ENCODE measurements at places on chromosomes 1 and 21.

DNA sequence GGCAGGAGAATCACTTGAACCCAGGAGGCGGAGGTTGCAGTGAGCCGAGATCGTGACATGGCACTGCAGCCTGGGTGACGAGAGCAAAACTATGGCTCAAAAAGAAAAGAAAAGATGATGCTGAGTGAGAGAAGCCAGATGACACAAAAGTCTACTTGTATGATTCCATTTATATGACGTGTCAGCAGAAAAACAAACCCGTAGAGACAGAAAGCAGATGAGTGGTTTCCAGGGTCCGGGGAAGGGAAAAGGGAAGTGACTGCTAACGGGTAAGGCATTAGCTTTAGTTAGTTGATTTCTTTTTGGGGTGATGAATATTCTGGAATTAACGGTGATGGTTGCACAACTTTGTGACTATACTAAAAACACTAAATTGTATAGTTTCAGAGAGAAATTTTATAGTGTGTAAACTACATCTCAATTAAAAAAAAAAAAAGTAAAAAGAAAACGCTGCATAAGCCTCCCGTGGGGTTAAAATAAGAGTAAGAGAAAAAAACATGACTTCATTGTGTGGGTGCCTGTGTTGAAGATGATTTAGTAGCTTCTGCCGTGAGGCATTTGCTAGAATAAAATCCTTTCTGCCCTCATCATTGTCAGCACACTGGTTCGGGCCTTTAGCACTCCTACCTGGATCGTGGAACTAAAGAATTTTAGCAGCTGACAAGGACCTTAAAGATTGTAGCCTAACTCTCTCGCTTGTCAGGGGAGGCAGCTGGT lies 24.7 kb upstream of the ATP5PO start:
- peaks cover 7% of the 10 kb centered on the region for H3K4me1 ChIP-seq
- H3K27me3 ChIP-seq, result no peaks in the 10 kb centered on the region
- H3K36me3 ChIP-seq, result no peaks in the 10 kb centered on the region
- peak overlapping the region; percentile 51 for H3K27ac ChIP-seq
- H3K4me3 ChIP-seq, result no peak overlapping the region
- no peak for DNase-seq

DNA sequence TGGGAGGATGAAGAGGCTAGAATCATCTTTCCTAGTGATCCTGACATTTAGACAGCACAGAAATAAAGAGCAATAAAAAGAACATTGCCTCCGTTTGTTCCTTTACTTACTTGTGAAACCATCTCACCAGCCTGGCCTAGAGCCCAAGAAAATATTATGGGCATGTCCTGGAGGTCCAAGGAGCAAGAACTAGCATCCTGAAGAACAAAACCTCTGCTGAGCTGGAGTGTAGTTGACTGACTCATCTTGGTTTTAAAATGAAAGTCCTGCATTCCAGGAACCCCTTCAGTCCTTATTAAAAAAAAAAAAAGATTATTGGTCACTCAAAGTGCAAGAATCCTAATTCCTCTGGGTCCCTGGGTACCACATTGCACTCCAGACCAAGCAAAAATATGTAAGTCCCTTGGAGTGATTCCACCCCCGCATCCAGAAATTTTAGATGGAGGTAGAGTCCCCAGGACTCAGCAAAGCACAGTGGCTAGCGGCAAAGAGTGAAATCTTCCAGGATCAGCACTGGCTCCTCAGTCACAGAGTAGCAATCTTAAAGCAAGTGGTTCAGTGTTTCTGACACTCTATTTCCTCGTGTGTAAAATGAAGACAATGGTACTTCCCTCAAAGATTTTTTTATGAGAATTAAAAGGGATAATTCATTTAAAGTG lies 7.0 kb downstream of the SMCP start:
- H3K36me3 ChIP-seq, result no peaks in the 10 kb centered on the region
- H3K4me1 ChIP-seq, result no peaks in the 10 kb centered on the region
- DNase-seq, result no peak
- no peak overlapping the region for H3K4me3 ChIP-seq

GRCh38 chr1:77565321-77565720 lies 117.1 kb downstream of the ZZZ3 start:
- no peak overlapping the region for H3K4me3 ChIP-seq
- DNase-seq, result no peak
- H3K36me3 ChIP-seq, result peaks cover 46% of the 10 kb centered on the region
- no peaks in the 10 kb centered on the region for H3K4me1 ChIP-seq
- no peaks in the 10 kb centered on the region for H3K27me3 ChIP-seq
- H3K27ac ChIP-seq, result no peak overlapping the region

DNA sequence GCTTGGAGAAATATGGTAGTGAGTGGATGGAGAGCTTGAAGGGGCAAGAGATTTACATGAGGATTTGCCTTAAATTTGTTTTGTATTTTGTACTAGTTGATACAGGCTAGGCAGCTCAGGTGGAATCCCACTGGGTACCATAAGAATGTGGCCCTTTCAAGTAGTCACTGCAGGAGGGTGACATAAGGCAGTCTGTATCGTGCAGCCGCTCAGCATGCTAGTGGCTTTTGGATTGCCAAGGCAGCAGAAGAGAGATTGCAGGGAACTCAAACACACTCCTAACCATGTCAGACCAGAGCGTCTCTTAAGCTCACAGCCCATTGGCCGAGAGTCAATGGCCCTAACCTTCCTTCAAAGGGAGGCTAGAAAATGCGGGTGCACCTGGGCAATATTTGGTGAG lies 420.0 kb downstream of the ADGRL2 start:
- no peak overlapping the region for H3K4me3 ChIP-seq
- no peaks in the 10 kb centered on the region for H3K27me3 ChIP-seq
- no peaks in the 10 kb centered on the region for H3K36me3 ChIP-seq
- H3K27ac ChIP-seq, result no peak overlapping the region
- DNase-seq, result no peak

DNA sequence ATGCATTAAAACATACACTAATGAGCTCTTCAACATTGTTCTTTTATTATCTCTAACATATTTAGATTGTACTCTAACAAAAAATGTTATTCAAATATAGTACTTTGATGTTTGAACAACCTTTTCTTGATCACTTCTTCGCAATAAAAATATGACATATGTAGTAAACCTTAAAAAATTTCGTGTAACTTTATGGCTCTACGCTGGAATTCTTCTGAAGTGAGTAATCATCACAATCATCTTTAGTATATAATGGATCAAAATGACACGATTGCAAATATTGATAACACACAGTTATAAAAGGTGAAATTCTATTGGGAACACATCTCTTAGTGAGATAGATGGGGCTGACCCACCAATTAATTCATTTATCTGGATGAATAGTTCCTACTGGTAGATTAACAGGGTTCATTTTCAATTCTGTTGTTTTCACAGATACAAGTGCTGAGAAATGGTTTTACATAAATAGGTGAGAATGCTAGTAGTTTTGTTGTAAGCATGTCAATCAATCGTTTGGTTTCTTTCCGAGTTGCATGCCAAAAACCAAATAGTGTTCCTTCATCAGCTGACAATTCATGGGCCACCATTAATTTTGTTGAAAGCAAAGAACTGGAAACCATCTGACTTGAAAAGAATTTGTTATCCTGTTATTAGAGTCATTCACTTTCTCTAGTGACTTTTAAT lies 1.5 kb upstream of the ZMPSTE24 start:
- peaks cover 11% of the 10 kb centered on the region for H3K36me3 ChIP-seq
- peaks cover 6% of the 10 kb centered on the region for H3K4me1 ChIP-seq
- H3K27me3 ChIP-seq, result no peaks in the 10 kb centered on the region
- no peak for DNase-seq
- H3K4me3 ChIP-seq, result peak overlapping the region; percentile 62

- H3K27me3 ChIP-seq, result no peaks in the 10 kb centered on the region
- H3K4me3 ChIP-seq, result no peak overlapping the region
- no peaks in the 10 kb centered on the region for H3K4me1 ChIP-seq
- no peak overlapping the region for H3K27ac ChIP-seq
- no peaks in the 10 kb centered on the region for H3K36me3 ChIP-seq
These were observed 32.6 kb downstream of the TMEM200B start for GRCh38 chr1:29090937-29091618.

DNA sequence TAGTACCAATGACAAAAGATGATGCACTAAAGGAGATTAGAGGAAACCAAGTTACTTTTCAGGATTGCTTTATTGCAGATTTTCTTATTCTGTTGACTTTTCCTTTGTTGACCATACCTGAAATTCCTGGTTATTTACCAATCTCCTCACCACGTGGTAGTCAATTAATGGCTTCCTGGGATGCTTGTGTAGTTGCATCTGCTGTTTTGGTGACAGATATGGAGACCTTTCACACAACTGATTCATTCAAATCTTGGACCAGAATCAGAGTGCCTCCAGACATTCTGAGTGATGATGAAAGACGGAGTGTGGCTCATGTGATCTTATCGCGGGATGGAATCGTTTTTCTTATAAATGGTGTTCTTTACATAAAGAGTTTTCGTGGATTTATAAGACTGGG lies 91.3 kb downstream of the CATSPERE start:
- no peak overlapping the region for H3K4me3 ChIP-seq
- DNase-seq, result no peak
- H3K27me3 ChIP-seq, result no peaks in the 10 kb centered on the region
- no peak overlapping the region for H3K27ac ChIP-seq
- no peaks in the 10 kb centered on the region for H3K36me3 ChIP-seq
- no peaks in the 10 kb centered on the region for H3K4me1 ChIP-seq

DNA sequence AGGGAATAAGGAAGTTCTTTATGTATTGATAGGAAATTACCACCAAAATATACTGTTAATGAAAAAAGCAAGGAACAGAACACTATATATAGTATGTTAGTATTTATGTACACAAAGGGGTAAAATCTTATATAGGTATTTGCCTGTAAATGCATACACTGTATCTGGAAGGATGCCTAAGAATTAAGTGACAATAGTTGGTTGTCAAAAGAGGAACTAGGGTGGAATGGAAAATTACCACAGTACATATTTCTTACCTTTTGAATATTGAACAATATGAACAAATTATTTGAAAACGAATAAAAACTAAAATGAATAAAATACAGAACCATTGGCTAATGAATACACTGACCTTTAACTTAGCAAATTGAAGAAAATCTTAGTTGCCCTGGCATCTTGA lies 13.6 kb downstream of the ARPC5 start:
- DNase-seq, result no peak
- peaks cover 9% of the 10 kb centered on the region for H3K4me1 ChIP-seq
- no peak overlapping the region for H3K27ac ChIP-seq
- no peaks in the 10 kb centered on the region for H3K36me3 ChIP-seq

DNA sequence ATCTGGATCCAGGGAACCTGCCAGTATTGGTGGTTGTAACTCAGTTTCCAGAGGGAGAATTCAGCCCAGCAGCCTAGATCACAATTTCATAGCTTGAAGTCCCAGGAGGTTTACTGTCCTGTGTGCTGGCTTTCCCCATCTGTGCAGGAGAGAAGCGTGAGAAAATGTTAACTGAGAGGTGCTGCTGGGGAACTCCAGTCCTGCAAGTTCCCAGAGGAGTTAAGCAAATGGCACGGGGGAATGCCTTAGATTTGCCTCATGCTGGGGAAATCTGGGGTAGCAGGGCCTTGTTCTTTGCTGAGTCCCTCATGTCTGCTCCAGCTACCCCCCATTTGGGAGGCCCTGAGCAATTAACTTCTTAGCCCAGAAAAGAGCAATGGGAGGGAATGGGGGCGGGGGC lies 25.1 kb upstream of the SLAMF6 start:
- no peak overlapping the region for H3K4me3 ChIP-seq
- no peaks in the 10 kb centered on the region for H3K36me3 ChIP-seq
- no peak overlapping the region for H3K27ac ChIP-seq
- no peaks in the 10 kb centered on the region for H3K27me3 ChIP-seq

- no peaks in the 10 kb centered on the region for H3K4me1 ChIP-seq
- no peaks in the 10 kb centered on the region for H3K36me3 ChIP-seq
- no peaks in the 10 kb centered on the region for H3K27me3 ChIP-seq
- H3K27ac ChIP-seq, result no peak overlapping the region
- no peak for DNase-seq
These were observed 23.4 kb upstream of the BRDT start for GRCh38 chr1:91925644-91926435.

- H3K4me1 ChIP-seq, result peaks cover 22% of the 10 kb centered on the region
- no peak overlapping the region for H3K4me3 ChIP-seq
- no peak for DNase-seq
- no peaks in the 10 kb centered on the region for H3K36me3 ChIP-seq
- H3K27me3 ChIP-seq, result no peaks in the 10 kb centered on the region
- H3K27ac ChIP-seq, result peak overlapping the region; percentile 81
These were observed 17.5 kb upstream of the CLDN8 start for GRCh38 chr21:30233228-30234020.

- no peak overlapping the region for H3K4me3 ChIP-seq
- no peaks in the 10 kb centered on the region for H3K36me3 ChIP-seq
- H3K27ac ChIP-seq, result no peak overlapping the region
These were observed 426.8 kb downstream of the ADGRL2 start for GRCh38 chr1:82227306-82228095.

GRCh38 chr1:109197158-109198042 lies 16.3 kb upstream of the SARS1 start:
- no peaks in the 10 kb centered on the region for H3K4me1 ChIP-seq
- no peak overlapping the region for H3K27ac ChIP-seq
- no peaks in the 10 kb centered on the region for H3K36me3 ChIP-seq
- H3K27me3 ChIP-seq, result no peaks in the 10 kb centered on the region
- no peak overlapping the region for H3K4me3 ChIP-seq

- no peaks in the 10 kb centered on the region for H3K36me3 ChIP-seq
- H3K27ac ChIP-seq, result no peak overlapping the region
- H3K4me1 ChIP-seq, result peaks cover 1% of the 10 kb centered on the region
- DNase-seq, result no peak
These were observed 6.6 kb upstream of the TMEM167B start for GRCh38 chr1:109083923-109084322.

GRCh38 chr21:36250423-36251075 lies 69.4 kb upstream of the MORC3 start:
- no peak overlapping the region for H3K4me3 ChIP-seq
- peaks cover 12% of the 10 kb centered on the region for H3K4me1 ChIP-seq
- no peaks in the 10 kb centered on the region for H3K27me3 ChIP-seq
- H3K27ac ChIP-seq, result no peak overlapping the region
- H3K36me3 ChIP-seq, result peaks cover 32% of the 10 kb centered on the region
- DNase-seq, result no peak

GRCh38 chr21:36004441-36004840 lies 55.9 kb downstream of the SETD4 start:
- no peaks in the 10 kb centered on the region for H3K36me3 ChIP-seq
- DNase-seq, result no peak
- no peaks in the 10 kb centered on the region for H3K4me1 ChIP-seq
- no peak overlapping the region for H3K4me3 ChIP-seq

GRCh38 chr1:51627672-51628071 lies 10.8 kb downstream of the OSBPL9 start:
- peaks cover 21% of the 10 kb centered on the region for H3K4me1 ChIP-seq
- DNase-seq, result no peak
- no peak overlapping the region for H3K27ac ChIP-seq

- peak; percentile 42 for DNase-seq
- H3K4me1 ChIP-seq, result no peaks in the 10 kb centered on the region
These were observed at the start of gene SLAMF7 for GRCh38 chr1:160739098-160739511. TSS of gene SLAMF7 (plus strand) at chr1:160739247. CDS start at chr1:160739302, 55 bp downstream.

DNA sequence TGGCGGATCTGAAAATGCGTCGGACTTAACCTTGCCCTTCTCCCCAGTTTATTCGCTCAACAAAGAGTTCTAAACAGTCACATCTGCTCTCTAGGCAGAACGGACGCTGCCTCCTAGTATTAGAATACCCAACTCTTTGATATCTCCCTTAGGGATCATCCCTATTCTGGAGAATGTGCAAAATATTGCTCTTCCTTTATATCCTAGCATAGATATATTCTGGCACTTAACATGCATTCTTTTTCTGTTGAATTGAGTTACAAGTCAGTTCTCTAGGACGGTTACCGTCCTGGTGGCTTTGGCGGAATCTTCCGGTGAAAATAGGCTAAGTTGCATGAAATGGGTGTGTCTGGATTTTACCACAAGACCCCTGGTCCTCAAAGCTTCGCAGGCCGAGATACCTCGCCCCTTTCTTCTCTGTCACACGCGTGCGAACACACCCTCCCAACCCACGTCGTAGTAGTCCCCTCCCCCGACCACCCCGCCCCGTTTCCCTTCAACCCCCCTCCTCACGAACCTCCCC lies 501 bp upstream of the DNAJC6 start:
- DNase-seq, result no peak
- H3K27ac ChIP-seq, result no peak overlapping the region
- H3K36me3 ChIP-seq, result no peaks in the 10 kb centered on the region
- H3K4me3 ChIP-seq, result peak overlapping the region; percentile 47
